Thoracic aorta (tissue), 2 donors: ENCODE measurements at places on chromosomes 6 and 20.

DNA sequence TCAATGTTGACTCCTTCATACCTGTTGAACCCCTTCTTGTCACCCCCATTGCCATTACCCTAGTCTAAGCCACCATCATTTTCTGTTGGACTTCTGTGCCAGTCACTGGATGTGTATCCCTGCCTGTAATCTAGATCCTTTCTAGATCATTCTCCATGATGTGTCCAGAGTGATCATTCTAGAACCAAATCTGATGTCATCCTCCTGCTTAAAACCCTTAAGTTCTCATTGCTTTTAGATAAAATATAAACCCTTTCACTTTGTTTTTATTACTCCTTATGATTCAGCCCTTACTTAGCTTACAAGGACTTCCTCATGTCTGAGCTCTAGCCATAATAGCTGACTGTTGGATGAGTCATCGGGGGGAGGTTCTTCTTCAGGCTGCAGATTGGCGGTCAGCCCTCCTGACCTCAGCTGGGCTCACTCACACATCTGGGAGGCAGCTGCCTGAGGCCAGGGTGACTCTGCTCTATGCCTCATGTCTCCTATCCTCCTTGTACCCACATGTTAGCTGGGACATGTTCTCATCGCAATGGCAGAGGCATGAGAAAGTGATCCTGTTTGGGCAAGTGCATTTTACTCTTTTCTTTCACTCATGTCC is 287.6 kb downstream of the ESR1 start:
- peak; percentile 92 for DNase-seq

DNA sequence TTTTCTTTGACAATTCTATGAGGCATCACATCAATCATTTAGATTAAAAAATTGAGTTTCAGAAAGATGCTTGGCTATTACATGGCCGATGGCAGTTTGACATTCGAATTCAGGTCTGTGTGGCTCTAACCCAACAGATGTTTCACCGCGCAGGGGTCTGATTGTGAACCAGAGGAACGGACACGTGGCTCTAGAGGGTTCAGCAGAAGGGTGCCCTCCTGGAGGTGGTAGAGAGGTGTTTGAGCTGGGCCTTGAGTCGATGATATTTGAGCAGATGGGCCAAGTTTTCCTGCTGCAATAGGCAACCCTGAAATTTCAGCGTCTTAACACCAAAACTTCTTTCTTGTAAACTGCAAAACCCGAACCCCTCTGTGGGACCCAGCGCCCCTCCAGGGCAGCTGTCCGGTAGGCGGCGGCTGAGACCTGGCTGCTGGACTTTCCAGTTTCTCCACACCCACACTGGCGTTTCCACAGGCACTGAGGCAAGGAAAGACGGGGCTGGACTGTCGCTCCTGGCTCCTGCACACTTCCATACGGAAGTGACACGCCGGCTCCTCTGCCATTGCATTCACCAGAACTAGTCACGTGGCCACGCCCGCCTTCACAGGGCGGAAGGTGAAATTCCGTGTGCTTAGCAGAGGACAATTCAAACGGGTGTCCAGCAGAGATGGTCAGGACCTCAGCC is 11.3 kb upstream of the AFDN start:
- no peak for DNase-seq

DNA sequence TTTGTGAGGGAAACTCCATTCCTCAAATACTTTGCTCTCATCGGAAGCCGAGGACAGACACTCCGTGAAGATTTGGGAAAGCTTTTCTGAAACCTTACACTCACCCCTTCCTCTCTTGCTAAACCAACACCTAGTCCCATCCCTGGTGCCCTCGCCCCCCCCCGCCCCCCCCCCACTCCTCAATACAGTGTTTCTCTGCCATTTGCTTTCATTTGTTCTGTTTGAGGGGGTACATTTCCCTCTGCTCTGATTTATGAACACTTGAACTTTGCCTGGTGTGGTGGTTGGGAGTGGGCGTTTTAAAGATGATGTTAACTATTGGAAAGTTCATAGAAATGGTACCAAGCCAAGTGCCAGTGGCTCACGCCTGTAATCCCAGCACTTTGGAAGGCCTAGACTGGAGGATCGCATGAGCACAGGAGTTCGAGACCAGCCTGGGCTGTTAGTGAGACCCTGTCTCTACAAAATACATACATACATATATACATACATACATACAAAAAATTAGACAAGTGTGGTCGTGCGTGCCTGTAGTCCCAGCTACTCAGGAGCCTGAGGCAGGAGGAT is 1.1 kb downstream of the RAB32 start:
- no peak for DNase-seq

DNA sequence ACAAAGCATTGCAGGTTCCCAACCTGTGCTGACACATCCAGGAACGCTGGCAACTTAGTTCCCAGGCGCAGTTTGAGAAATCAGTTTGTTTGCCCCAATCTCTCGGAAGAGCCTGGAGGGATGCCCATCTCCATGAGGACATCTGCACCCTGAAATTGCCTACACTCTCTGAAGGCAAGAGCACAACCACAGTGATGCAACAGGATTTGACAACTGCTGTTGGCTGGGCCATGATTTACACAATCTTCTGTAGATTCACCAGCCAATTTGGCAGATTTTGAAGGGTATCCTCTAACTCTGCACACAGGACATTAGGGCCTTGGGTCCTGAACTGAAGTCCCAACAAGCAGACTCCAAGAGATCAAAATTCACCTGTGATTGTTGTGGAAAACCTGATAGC is 3.4 kb downstream of the APMAP start:
- DNase-seq, result no peak

- no peak for DNase-seq
Observed at GRCh38 chr6:96075826-96076225, 60.1 kb downstream of the FUT9 start.

DNA sequence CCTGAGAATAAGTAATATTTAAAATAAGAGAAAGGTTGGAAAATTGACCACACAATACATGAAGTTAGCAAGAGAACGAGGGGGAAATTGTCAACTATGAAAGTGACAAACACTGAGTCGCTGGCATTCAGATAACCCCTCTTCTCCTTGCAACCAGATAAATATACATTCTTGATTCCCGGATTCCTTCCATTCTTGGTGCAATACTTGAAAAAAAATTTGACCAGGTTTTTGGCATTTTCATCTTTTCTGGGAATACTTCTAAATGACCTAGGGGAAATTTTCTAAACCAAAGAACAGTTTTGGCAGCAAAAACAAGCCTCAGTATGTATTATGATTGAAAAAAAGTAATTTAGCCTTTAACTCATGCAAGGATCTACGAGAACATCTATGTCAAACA is 164.0 kb downstream of the PDE7B start:
- no peak for DNase-seq

DNA sequence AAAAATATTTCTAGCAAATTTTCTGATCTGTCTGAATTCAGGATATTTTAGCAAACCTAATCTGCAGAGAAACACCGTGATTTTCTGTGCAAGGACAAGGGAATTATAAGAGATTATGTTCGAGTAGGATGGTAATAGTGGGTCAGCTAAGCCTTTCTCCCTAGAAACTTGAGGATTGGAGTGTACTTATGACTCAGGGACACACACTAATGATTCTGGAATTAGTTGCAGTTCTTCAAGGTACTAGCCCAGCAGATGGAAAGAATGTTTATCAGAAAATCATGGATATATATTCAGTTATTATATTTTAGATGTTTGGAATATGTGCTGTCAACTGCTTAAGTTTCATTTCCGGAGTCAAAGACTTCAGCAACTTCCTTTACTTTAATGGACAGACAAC is 177.1 kb upstream of the MAP3K7 start:
- no peak for DNase-seq

- no peak for DNase-seq
Observed at GRCh38 chr20:37201827-37202162, 22.4 kb upstream of the MROH8 start.

DNA sequence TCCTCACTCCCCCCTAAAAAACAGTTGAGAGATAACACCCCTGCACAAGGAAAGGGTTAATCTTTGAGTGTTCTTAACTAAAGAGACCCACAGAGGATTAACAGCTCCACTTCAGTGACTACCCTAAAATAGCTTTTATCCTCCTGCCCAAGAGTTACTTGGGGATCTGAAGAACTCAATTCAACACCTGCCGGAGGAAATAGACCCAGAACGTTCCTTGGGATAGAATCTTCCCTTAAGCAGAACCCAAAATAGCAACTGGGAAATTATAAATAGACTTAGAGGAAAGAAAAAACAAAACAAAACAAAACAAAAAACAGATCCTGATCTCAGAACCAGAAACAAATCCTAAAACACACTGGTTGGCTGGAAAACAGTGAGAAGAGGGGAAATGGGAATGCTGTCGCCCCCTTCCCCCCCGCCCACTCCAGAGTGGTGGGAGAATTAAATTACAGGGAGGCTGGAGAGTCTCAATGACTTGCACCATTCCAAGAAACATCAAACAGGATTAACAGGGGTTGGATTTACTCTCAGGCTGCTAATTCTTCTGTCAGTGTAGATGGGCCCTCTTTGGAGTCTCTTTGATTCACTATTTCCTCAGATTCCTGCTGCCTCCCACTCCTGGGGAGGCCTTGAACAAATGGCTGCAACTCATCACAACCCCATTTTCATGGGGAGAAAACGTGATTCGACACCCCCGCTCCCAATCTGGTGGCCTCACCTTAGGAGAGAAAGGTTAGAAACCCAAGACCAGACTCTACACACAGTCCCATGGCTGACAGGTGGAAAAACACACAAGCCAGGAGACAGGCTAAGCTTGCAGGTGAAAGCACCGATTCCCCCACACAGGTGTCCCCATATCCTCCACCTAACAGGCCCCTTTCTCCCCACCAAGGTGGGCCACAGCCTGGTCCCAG is 1.4 kb downstream of the PLAGL2 start:
- no peak for DNase-seq

DNA sequence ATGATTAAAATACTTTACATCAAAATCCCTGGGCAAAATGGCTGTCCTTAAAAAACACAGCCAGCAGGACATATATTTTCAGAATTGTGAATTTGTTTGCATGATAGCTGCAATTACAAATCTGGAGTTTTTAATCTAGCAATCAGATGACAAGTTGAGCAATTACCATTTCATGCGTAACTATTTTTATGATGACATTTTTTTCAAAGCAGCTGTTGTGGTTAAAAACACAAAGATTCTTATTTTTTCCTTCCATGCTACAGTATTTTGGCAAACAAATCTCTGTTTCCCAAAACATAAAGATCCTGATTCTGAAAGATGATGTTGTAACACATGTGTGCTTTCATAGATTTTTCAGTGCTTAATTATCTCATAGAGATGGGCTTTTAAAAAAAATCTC is 90.2 kb downstream of the PHACTR1 start:
- DNase-seq, result no peak

- no peak for DNase-seq
Observed at GRCh38 chr6:25973923-25974555, 11.4 kb downstream of the TRIM38 start.

DNA sequence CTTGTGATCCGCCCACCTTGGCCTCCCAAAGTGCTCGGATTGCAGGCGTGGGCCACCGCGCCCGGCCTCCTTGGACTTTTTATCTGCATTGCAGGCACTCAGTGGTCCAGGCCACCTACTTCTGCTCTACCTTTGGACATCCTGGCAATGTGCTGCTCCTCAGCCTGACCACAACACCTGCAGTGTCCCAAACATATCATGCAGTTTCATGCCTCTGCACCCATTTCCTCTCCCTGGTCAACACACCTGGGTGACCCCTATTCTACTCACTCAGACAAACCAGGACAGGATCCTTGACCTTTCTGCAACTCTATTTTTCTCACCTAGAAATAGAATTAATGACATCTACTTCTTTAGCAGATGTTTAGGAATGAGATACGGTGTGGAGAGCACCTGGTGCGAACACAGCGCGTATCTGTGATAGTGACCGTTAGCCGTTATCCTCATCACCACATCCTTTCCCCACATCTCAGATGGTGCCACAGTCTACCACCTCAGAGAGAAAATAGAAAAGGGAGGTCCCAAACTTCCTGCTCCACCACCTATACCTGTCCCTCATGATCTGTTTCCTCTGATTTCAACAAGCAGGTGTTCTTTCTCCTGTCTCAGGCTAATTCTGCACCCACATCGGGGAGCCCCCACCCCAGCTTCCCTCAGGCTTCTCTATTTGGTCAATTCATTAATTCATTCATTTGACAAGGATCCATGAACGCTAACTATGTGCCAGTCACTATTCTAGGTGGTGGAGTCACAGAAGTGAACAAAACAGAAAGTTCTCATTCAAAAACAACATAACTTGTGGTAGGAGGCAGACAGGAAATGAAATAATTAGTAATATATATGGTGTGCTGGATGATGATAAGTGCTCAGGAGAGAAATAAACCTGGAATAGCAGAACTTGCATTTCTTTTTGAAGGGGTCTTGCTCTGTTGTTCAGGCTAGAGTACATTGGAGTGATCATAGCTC is 4.3 kb upstream of the BTN3A2 start:
- no peak for DNase-seq

GRCh38 chr20:31675828-31676608 is 38.3 kb downstream of the COX4I2 start:
- no peak for DNase-seq

DNA sequence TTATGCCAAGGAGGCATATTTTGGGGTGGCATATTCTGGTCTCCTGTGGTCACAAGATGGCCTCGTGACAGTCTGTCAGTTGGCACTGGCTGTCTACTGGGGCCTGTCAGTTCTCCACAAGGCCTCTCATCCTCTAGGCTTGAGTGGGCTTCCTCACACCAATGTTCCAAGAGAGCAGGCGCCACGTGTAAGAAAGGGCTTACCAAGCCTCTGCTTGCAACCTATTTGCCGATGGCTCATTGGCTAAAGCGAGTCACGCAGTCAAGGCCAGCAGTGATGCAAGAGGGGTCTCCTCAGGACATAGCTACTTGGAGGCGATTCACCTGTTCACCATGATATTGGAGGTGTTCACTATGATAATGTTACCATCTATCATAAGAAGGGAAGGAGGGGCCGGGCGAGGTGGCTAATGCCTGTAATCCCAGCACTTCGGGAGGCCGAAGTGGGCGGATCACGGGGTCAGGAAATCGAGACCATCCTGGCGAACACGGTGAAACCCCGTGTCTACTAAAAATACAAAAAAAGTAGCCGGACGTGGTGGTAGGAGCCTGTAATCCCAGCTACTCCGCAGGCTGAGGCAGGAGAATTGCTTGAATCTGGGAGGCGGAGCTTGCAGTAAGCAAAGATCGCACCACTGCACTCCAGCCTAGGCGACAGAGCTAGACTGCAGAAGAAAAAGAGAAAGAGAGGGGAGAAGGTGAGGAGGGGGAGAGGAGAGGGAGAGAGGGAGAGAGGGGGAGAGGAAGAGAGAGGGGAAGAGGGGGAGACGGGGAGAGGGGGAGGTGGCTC is 35.3 kb downstream of the C6orf52 start:
- DNase-seq, result no peak
